Cortex of kidney (tissue), 1 donor: ENCODE measurements at places on chromosomes 11 and 22.

- no peak for DNase-seq
These were observed 243.7 kb downstream of the BRD1 start for GRCh38 chr22:49583886-49584505.

DNA sequence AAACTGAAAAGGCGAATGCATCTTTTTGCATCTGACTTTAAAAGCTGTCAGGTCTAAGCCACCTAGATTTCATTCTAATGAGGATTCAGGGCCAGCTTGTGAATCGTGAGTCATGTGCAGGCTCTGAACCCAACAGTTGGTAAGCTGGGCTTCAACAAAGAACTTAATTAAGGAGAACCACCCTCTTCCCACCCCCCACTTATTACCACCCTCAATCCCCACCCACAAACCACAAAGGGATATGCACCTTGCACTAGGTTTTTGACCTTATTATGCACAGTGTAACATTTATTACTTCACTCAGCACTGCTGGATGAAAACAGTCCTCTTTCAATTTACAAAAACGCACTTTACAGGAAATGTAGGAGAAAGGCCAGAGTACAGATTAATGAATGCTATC, 94.1 kb upstream of the LIN7C start:
- DNase-seq = no peak

GRCh38 chr11:123477205-123477907, 47.3 kb downstream of the GRAMD1B start:
- DNase-seq = no peak

DNA sequence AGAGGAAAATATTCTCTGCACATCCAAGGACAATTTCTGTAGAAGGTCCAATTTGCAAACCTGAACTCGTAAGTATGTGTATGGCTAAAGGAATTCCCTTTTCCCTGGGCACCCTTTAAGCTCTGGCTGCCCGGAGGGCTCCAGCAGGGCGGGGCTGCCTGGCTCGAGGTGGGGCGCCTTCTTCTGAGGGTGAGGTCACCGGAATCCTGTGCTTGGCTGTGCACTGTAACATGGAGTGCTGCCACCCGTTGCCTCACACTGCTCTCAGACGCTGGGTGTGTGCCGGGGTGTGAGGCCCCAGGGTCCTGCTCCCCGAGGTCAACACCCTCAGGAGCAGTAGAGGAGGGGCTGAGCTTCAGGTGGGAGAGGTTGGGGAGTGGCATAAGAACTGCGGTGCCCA, 61.5 kb downstream of the SYN3 start:
- DNase-seq = no peak

DNA sequence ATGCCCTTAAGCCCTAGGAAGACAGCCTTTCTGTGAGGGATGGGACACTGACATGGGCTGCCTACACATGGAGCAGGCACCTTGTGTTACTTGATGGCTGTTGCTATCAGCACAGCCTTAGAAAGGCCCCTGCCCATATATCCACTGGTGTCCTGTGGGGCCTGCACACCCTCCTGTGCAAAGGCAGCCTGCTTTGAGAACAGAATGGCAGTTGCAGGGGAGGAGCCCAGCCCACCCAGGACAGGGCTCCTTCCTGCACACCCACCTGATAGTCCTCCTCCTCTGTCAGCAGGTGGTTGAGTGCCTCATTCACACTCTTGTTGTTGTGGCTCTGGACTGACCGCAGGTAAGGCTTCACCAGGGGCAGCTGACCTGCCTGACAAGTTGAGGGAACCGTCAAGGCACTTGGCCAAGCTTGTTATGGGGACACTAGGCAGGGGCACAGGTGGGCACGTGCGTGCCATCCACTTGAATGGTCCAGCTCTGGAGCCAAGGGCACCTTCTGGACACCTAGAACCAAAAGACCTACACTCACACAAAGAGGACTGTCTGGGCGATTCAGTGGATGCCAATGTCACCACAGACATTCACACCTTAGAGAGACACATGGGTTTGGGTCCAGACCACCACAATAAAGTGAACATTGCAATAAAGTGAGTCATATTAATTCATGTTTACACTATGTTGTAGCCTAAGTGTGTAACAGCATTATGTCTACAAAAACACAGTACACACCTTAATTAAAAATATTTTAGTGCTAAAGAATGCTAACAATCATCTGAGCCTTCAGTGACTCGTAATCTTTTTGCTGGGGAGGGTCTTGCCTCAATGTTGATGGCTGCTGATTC, 9.4 kb upstream of the SLC25A1 start:
- DNase-seq = no peak

GRCh38 chr11:95374105-95374504, 143.1 kb upstream of the SESN3 start:
- no peak for DNase-seq
